ENCODE measurements at places on chromosomes 13 and 19. TPM values are rescaled to one million over a fixed set of nuclear protein-coding genes. Genes with fewer than 3 reads are reported as not detected.

MBD3L2 gene
- not detected for total RNA-seq

LRG1 gene
- 22.8 TPM for total RNA-seq

TYROBP gene
- total RNA-seq, result 45.0 TPM

GFY gene
- total RNA-seq, result not detected
